Right cardiac atrium (tissue), 5 donors: ENCODE measurements at places on chromosomes 5 and 9. TPM values are rescaled to one million over a fixed set of nuclear protein-coding genes. Genes with fewer than 3 reads are reported as not detected.

The FSD1L gene
- 1.0 TPM for polyA plus RNA-seq

The OTP gene
- not detected for polyA plus RNA-seq

The ACSL6 gene
- 2.7 TPM for polyA plus RNA-seq

The DNLZ gene
- 17.1 TPM for polyA plus RNA-seq

The CDC20B gene
- polyA plus RNA-seq: not detected
